ENCODE measurements at places on chromosomes 2 and 18.

- DNase-seq, result no peak
- H3K27me3 ChIP-seq, result 0 out of 2 replicates have a peak, but pooled peaks cover 3% of the 10 kb centered on the region
- H3K36me3 ChIP-seq, result no peaks in the 10 kb centered on the region
- no peak overlapping the region for H3K4me3 ChIP-seq
Observed at GRCh38 chr2:100544911-100545596, 17.7 kb upstream of the PDCL3 start.

DNA sequence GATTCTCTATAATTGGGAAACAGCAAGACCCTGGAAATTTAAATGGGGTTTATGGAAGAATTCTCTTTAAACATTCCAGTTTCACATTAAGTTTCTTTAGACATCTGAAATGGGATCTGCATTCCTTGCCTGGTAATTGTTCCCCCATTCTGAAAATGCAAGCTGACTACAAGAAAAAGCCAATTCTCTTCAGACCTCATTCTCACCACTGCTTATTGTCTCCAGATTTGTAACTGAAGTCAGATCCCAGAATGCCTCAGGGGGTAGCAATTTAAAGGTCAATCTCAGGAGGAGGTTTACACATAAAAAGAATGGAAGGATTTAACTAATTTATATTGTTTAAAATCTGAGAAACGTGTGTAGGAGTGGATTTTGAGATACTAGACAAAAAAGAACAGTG lies 41.2 kb downstream of the COL3A1 start:
- H3K36me3 ChIP-seq, result peaks cover 28% of the 10 kb centered on the region
- no peak overlapping the region for H3K4me3 ChIP-seq
- peak overlapping the region; percentile 60 for H3K27ac ChIP-seq
- H3K4me1 ChIP-seq, result peaks cover 58% of the 10 kb centered on the region
- H3K27me3 ChIP-seq, result no peaks in the 10 kb centered on the region

DNA sequence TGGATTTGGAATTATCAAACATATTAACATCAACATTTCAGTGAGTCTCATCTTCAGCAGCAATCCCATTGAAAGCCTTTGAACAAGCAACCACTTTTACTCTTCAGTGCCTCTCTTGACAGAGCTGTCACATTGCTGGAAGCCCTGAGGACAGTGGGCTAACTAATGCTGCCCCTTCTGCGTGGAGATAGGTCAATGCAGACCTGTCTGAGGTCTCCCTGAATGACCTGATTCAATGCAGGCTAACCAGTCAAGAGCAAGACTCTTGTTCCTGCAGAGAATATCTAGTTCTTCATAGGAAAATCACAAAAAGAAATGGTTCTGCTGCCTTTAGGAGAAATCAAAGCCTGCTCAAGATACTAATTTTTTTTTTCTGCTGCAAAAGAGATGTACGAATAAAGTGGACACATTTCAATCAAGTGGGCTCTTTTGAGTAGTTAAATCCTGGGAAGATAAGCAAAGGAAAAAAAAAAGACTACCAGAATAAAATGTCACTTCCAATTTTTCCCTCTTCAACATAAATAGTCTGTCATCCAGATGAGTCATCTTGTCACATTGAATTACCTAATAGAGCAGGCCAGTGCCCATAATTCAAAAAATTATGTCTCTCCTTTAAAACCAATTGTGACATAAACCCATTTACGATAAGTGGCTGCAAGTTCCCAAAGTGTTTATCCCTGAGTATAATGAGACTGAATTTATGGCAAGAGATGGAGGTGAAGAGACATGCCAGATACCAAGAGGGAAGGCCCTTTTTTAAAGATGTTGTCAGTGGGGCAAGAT lies 1269.0 kb upstream of the DDX18 start:
- H3K4me1 ChIP-seq, result no peaks in the 10 kb centered on the region
- no peak overlapping the region for H3K27ac ChIP-seq
- H3K4me3 ChIP-seq, result no peak overlapping the region
- DNase-seq, result no peak
- H3K27me3 ChIP-seq, result no peaks in the 10 kb centered on the region

DNA sequence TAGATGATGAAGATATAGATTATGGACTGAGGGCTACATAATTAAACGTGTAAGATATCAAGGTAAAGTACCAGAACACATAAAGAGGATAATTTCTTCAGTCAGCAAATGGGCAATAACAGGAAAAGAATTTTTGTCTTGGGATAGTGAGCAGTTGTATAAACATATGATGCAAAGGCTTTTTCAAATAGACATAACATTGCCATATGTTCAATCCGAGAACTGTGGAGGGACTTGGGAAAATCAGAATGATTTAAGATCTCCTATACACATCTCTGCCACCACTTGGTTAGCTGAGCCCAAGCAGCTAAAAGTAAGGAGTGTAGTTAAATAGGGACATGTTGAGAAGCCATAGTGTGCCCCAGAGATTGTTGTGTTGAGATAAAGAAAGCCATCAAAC lies 287.6 kb upstream of the ZNF521 start:
- no peak overlapping the region for H3K27ac ChIP-seq
- no peak overlapping the region for H3K4me3 ChIP-seq
- no peaks in the 10 kb centered on the region for H3K4me1 ChIP-seq
- no peaks in the 10 kb centered on the region for H3K36me3 ChIP-seq

DNA sequence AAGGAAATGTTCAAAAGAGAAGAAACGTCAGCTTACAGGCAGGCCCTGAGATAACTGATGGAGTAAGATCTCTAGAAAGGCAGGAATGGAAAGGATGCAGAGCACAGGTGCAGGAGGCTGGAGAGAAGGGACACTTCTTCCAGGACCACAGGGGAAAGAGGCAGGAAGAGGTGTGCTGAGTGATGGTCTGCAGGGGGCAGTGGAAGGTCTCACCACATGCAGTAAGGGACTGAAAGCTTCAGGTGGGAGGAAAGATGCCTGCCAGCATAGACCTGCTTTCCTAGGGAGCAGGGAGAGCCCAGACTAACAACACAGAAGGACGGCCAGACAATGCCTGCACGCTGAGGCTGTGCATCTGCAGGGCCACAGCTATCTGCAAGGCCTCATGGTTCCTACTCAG lies 156.8 kb downstream of the L3MBTL4 start:
- no peaks in the 10 kb centered on the region for H3K4me1 ChIP-seq
- H3K27ac ChIP-seq, result no peak overlapping the region
- H3K36me3 ChIP-seq, result no peaks in the 10 kb centered on the region

- H3K27ac ChIP-seq, result no peak overlapping the region
- no peaks in the 10 kb centered on the region for H3K4me1 ChIP-seq
- H3K27me3 ChIP-seq, result peaks cover 22% of the 10 kb centered on the region
- peak; percentile 37 for DNase-seq
Observed at GRCh38 chr18:22106536-22107292, 62.7 kb upstream of the GATA6 start.

GRCh38 chr18:67864677-67865340 lies 348.3 kb upstream of the DSEL start:
- no peak overlapping the region for H3K4me3 ChIP-seq
- H3K27ac ChIP-seq, result peak overlapping the region; percentile 57
- no peaks in the 10 kb centered on the region for H3K36me3 ChIP-seq
- H3K27me3 ChIP-seq, result no peaks in the 10 kb centered on the region
- peaks cover 47% of the 10 kb centered on the region for H3K4me1 ChIP-seq

DNA sequence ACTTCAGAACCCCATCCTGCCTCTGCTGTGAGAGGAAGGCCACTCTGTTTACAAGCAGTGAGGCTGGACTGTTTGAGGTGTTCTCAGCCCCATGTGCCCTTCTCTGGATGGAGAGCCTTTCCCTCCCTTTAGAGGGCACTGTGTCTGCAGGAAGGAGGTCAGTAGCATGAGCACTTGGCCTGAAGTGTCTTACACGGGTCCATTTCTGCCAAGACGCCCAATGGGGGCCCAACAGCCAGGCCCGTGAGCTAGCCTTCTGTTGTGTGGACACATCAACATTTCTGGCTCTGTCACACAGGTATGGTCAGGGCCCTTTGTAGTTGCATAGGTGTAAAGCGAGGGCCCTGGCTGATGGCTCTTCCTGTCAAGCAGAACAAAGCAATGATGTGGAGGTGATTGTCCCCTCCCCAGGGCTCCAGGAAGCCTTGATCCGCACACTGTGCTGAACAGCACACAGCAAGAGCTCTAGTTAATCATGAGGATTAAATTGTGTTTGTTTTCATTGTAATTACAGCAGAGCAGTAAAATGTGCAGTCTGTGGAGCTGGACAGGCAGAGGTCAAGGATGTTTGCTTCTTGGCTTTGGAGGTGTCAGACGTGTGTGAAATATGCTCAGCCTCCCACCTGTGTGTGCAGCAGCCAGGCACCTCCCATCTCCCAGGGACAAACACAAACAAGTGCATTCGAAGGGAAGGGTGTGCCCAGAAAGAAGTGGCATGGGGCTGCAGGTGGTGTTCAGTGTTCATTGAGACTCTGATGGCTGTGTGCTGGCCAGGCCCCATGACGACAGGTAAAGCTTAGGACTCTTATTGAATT lies 132.1 kb downstream of the SH3RF3 start:
- no peak overlapping the region for H3K4me3 ChIP-seq
- H3K27ac ChIP-seq, result no peak overlapping the region
- peak; percentile 49 for DNase-seq
- no peaks in the 10 kb centered on the region for H3K27me3 ChIP-seq
- no peaks in the 10 kb centered on the region for H3K36me3 ChIP-seq

DNA sequence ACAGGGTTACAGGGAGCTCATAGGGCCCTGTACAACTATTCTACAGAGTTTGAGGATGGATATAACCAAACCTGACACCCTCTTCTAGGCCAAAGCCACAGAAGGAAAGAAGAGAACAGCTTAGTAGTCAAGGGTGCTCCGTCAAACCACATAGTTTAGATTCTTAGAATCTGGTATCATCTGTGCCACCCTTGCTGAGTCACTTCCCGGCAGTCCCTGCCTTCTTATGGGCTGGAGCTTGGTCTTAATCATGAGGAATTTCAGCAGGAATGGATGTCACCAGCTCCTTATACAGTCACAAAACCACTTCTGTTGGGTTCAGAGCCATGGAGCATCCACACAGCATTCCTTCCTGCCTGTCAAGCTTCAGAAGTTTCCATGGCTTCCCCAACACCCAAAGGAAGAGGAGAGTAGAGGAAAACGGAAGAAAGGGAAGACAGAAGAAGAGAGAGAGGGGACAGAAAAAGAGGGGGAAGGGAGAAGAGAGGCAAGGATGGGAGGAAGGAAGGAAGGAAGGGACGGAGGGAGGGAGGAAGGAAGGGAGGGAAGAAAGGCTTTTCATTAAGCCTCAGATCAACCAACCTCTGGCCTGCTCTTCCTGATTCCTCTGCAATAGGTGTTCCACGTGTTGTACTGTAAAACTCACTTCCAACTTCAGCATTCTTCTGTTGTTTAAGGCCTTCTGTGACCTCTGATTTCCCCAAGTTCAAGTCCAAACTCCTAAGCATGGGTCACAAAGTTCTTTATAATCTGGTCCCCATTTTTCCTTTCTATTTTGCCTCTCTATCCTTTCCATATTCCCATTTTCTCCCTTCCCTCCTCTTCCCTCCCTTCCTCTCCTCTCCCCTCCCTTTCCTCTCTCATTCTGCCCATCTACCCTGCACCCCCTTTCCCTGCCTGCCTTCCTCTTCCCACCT lies 246.1 kb upstream of the TNP1 start:
- peak overlapping the region; percentile 81 for H3K27ac ChIP-seq
- H3K27me3 ChIP-seq, result no peaks in the 10 kb centered on the region
- H3K4me3 ChIP-seq, result no peak overlapping the region
- H3K36me3 ChIP-seq, result no peaks in the 10 kb centered on the region
- DNase-seq, result peak; percentile 95

GRCh38 chr2:200748779-200749178 lies 62.9 kb upstream of the BZW1 start:
- H3K36me3 ChIP-seq, result no peaks in the 10 kb centered on the region
- no peak overlapping the region for H3K27ac ChIP-seq
- H3K4me3 ChIP-seq, result no peak overlapping the region
- no peak for DNase-seq
- no peaks in the 10 kb centered on the region for H3K4me1 ChIP-seq

- no peaks in the 10 kb centered on the region for H3K4me1 ChIP-seq
- no peak overlapping the region for H3K4me3 ChIP-seq
- no peaks in the 10 kb centered on the region for H3K27me3 ChIP-seq
- H3K27ac ChIP-seq, result no peak overlapping the region
- peaks cover 14% of the 10 kb centered on the region for H3K36me3 ChIP-seq
- no peak for DNase-seq
Observed at GRCh38 chr2:232721261-232721660, 24.1 kb downstream of the GIGYF2 start.

- H3K27me3 ChIP-seq, result no peaks in the 10 kb centered on the region
- no peaks in the 10 kb centered on the region for H3K4me1 ChIP-seq
- no peaks in the 10 kb centered on the region for H3K36me3 ChIP-seq
- peak; percentile 32 for DNase-seq
- H3K27ac ChIP-seq, result no peak overlapping the region
Observed at GRCh38 chr2:20781656-20782265, 41.1 kb downstream of the LDAH start.

- no peak for DNase-seq
- H3K36me3 ChIP-seq, result no peaks in the 10 kb centered on the region
- H3K27ac ChIP-seq, result no peak overlapping the region
- H3K4me3 ChIP-seq, result no peak overlapping the region
- no peaks in the 10 kb centered on the region for H3K27me3 ChIP-seq
Observed at GRCh38 chr18:37184209-37184868, 355.4 kb downstream of the KIAA1328 start.

DNA sequence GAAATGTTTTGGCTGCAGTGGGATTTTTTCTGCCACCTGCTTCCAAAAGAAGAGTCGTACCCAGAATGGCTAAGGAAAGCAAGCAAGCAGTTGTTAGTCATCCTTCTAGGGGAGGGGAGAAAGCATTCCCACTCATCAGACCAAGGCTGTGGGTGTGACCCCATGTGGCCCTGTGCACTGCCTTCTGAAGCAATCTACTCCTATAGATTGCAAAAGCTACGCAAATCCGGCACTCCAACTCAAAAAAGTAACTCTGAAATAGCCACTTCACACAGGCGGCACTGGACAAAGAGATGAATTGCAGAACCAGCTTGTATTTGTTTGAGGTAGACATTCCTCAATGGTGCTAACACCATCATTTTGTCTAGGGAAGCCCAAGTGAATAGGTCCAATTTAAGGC lies 44.3 kb downstream of the ST3GAL5 start:
- DNase-seq, result no peak
- H3K27me3 ChIP-seq, result no peaks in the 10 kb centered on the region
- H3K4me3 ChIP-seq, result no peak overlapping the region
- no peak overlapping the region for H3K27ac ChIP-seq
- 0 out of 2 replicates have a peak, but pooled peaks cover 13% of the 10 kb centered on the region for H3K36me3 ChIP-seq
